ENCODE measurements at places on chromosomes 1 and 21.

DNA sequence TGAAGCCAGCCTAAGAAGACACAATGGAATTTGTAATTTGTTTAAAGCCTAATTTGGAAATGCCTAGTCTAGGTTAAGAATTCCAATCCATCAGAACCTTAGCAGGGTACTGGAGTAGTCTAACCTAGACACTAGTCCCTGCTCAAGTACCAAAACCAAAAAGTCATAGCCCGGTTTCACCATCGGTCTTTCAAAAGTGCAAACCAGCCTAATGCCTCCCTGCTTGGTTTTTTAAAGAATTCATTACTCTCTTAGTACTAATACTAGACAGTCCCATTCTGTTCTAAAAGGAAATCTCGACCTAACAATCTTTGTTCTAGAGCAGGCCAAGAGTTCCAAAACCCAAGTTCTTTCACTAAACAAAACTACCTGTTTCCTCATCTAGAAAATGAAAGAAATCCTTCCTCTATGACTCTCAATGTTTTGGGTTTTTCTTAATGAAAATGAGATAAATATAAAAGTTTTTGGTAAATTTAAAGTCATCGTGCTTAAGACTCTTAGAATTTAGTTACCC is 2.6 kb downstream of the PUM1 start:
- DNase-seq: no peak

- no peak for DNase-seq
These were observed 41.6 kb downstream of the CD58 start for GRCh38 chr1:116529199-116529631.

GRCh38 chr1:61287734-61288133 is 205.4 kb downstream of the NFIA start:
- no peak for DNase-seq

- no peak for DNase-seq
These were observed 120.5 kb downstream of the SIK1 start for GRCh38 chr21:43306391-43306790.

DNA sequence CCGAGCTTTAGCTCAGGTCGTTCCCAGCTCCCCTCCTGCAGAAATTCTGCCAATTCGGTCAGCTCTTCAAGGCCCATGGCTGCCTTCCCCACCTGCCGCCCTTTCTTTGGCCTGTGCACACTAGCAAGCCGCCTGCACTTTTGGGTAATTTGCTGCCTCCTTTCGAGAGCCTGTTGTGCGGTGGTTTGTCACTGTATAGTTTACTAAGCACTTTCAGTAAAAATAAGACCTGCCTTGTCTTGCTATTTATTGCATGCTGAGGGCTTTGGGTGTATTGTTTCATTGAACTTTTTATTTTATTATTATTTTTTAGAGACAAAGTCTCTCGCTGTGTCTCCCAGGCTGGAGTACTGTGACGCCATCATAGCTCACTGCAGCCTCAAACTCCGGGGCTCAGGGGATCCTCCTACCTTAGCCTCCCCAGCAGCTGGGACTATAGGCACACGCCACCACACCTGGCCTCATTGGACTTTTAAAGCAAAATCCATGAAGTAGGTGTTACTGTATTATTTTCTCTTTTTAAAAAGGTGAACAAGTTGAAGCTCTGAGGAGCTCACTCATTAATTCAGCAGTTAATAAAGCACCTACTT is 1.1 kb upstream of the FABP3 start:
- no peak for DNase-seq

All from activated naive CD4-positive, alpha-beta T cell (primary cell).